ENCODE measurements at places on chromosomes 1 and 21. TPM values are rescaled to one million over a fixed set of nuclear protein-coding genes. Genes with fewer than 3 reads are reported as not detected.

Gene MAN1C1
- 0.49 TPM for total RNA-seq

Gene RXFP4
- 0.06 TPM for total RNA-seq

Gene CD1C
- total RNA-seq, result not detected

Gene KCNQ4
- not detected for total RNA-seq

Gene OR10Z1
- total RNA-seq, result not detected

Gene SAMD13
- total RNA-seq, result 1.3 TPM

Gene PALMD
- total RNA-seq, result 77.9 TPM

Gene C8B
- not detected for total RNA-seq

Gene CASQ1
- total RNA-seq, result not detected

Gene POU3F1
- not detected for total RNA-seq

Gene UMODL1
- not detected for total RNA-seq

Gene KRTAP19-3
- total RNA-seq, result not detected

Gene LDLRAP1
- total RNA-seq, result 21.0 TPM

Gene CEP170
- total RNA-seq, result 205 TPM

Gene PLPP3
- total RNA-seq, result 11.5 TPM
